ENCODE measurements at places on chromosomes 5 and 9. TPM values are rescaled to one million over a fixed set of nuclear protein-coding genes. Genes with fewer than 3 reads are reported as not detected.

SEC24A gene
- 6.2 TPM for total RNA-seq

MAMDC2 gene
- 2.2 TPM for total RNA-seq

NLN gene
- 19.6 TPM for total RNA-seq

WDR31 gene
- 0.74 TPM for total RNA-seq

RASGEF1C gene
- total RNA-seq: not detected

FAM221B gene
- total RNA-seq: 0.16 TPM

IQGAP2 gene
- 18.6 TPM for total RNA-seq

PCDHA7 gene
- total RNA-seq: not detected

UBE2R2 gene
- total RNA-seq: 13.5 TPM

NUTM2F gene
- not detected for total RNA-seq

CERT1 gene
- total RNA-seq: 4.9 TPM

PCSK5 gene
- 33.7 TPM for total RNA-seq

PLCXD3 gene
- total RNA-seq: not detected

ADAMTS12 gene
- not detected for total RNA-seq

ZNF658 gene
- 0.08 TPM for total RNA-seq

GNAQ gene
- 6.7 TPM for total RNA-seq

SLCO4C1 gene
- total RNA-seq: not detected

TAF11L10 gene
- not detected for total RNA-seq

INSL4 gene
- total RNA-seq: 0.20 TPM

SLC36A3 gene
- not detected for total RNA-seq

CD274 gene
- 3.3 TPM for total RNA-seq

IRX2 gene
- total RNA-seq: 23.1 TPM

BARHL1 gene
- total RNA-seq: not detected

FGF1 gene
- total RNA-seq: not detected

DOCK2 gene
- not detected for total RNA-seq

OBP2B gene
- not detected for total RNA-seq

DMRTA1 gene
- total RNA-seq: not detected

F2RL1 gene
- total RNA-seq: 61.7 TPM

NDUFA8 gene
- total RNA-seq: 28.1 TPM

CCL28 gene
- 4.2 TPM for total RNA-seq

ROR2 gene
- total RNA-seq: not detected

MCTP1 gene
- 4.2 TPM for total RNA-seq

FAXDC2 gene
- 3.5 TPM for total RNA-seq

CDKN2AIPNL gene
- total RNA-seq: 36.5 TPM

MED27 gene
- total RNA-seq: 26.7 TPM

MLANA gene
- not detected for total RNA-seq

LCN15 gene
- total RNA-seq: not detected

ITK gene
- not detected for total RNA-seq

PDE6A gene
- total RNA-seq: not detected

FOCAD gene
- total RNA-seq: 18.3 TPM

EQTN gene
- 0.18 TPM for total RNA-seq

OR13J1 gene
- not detected for total RNA-seq

TOMM5 gene
- total RNA-seq: 224 TPM

GRIA1 gene
- total RNA-seq: not detected

SOX30 gene
- total RNA-seq: 0.15 TPM

SLC27A6 gene
- not detected for total RNA-seq

SLCO6A1 gene
- total RNA-seq: not detected

EGFL7 gene
- 3.2 TPM for total RNA-seq

PKD2L2 gene
- total RNA-seq: not detected

TRAPPC13 gene
- 14.0 TPM for total RNA-seq
